ENCODE measurements at places on chromosomes 11 and 22.

- DNase-seq: no peak
Measured at GRCh38 chr11:60948250-60948649, 3.7 kb downstream of the SLC15A3 start.

DNA sequence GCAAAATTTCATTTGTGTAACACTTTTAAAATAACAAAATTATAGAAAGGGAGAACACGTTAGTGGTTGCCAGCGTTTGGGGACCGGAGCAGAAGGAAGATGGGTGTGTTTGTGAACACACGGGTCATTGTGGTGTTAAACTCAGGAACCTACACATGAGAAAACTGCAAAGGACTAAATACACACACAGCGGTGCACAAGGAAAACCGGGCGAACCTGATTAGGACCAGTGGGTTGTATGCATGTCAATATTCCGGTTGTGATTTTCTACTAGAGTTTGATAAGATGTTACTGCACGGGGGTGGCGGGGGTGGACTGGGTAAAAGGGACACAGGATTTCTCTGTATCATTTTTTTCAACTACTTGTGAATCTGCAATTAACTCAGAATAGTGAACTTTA is 351.2 kb downstream of the OPCML start:
- no peak for DNase-seq

DNA sequence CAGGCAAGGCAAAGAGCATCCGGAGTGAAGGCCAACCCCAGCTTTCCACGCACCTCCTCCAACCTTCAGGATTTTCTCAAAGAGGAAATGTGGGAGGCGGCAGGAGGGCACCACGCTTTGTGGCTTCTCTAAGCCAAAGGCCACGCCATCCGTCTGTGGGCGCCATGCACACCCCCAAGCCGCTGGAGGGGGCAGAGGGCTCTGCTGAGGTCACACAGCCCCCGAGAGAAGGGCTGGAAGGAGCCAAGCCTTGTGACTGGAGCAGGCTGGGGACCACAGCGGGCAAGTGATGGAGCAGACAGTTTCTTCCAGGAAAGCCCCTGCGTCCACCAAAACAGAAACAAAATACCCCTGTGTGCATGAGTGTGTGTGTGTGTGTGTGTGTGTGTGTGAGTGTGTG is 527.4 kb downstream of the BRD1 start:
- no peak for DNase-seq

DNA sequence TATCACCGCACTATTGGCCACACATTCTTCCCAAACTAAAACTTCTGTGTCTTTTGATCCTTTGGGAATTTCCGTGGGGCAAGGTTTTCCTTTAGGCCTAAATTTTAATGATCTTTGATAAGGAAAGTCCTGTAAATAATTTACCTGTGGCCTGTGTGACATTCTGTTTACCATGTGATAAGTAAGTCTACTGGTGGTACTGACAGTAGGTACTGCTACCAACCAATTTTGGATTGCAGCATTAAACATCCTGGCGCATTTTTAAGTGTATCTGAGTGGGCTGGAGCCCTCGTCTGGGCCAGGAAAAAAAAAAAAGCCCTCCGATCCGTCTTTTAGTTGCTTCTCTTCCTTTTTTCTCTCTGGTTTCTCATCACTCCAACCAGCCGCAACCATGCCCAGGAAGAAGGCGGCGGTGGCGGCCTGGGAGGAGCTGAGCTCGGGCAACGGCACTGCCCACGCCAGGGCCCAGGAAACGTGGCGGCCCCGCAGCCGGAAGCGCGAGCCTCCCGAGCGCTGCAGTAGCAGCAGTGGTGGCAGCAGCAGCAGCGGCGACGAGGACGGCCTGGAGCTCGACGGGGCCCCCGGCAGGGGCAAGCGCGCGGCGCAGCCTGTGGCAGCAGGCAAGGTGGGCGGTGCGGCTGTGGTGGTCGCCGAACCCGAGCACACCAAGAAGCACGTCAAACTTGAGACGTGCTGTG is 33.6 kb downstream of the ASRGL1 start:
- no peak for DNase-seq

DNA sequence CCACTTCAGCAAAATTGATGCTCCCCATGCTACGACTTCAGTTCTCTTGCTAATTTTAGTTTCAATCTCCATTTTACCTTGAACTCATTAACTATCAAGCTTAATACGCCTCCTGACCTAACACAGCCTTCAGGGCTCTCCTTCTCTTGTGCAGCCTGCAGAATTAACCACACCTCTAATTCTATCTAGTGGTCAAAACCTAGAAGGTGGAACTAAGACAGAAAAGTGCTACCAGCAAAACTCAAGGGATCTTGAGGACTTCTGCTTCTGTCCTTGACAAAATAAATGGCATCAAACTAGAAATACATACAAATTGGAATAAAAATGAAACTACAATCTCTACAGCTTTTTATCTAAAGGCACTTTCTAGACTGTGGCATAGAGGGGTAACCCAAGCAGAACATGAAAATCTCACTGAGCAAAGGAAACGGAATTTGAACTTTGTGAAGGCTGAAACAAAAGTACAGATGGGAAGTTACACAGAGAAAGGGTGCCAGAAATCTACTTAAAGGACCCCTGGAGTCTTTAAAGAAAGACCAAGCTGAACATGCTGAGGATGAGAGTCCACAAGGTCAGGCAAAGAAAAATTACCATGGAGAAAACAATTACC is 10.7 kb downstream of the CWF19L2 start:
- DNase-seq: no peak

- DNase-seq: no peak
Measured at GRCh38 chr22:42946546-42947198, 68.3 kb downstream of the PACSIN2 start.

DNA sequence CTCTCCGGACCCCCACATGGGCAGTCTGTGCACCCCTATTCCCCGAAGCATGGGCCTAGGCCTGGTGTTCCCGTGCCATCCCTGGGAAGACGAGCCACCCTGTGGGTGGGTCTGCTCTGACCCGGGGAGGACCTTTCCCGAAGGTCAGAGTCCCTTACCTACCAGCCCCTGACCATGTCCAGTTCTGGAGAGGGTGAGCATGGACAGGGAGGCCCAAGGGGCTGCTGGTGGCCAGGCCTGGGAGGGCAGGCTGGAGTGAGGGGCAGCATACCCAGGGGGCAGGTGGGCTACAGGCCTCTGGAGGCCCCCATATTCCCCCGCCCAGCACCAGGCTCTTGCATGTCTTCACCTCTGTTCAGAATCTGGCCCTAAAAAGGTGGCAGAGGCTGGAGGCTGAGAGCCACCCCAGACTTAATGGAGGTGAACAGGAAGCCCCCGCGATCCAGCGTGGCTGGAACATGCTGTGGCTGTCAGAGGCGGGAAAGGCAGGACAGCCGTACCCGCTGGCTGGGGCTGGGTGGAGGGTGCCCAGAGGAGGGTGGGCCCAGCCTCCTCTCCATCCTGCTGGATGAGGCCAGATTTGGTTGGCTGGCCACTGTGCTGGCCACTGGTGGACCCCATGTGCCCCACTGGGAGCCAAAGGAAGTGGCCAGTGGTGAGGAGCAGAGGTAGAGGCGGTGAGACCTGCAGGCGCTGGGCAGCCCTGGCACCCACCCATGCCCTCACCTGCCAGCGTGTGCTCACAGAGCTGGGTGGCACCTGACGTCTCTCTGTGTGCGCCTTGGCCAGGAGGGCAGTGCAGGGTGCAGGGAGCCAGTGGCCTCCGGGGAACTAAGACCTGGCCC is 11.2 kb upstream of the SYT8 start:
- DNase-seq: no peak

- no peak for DNase-seq
Measured at GRCh38 chr22:45210174-45210573, 30.5 kb downstream of the KIAA0930 start.

DNA sequence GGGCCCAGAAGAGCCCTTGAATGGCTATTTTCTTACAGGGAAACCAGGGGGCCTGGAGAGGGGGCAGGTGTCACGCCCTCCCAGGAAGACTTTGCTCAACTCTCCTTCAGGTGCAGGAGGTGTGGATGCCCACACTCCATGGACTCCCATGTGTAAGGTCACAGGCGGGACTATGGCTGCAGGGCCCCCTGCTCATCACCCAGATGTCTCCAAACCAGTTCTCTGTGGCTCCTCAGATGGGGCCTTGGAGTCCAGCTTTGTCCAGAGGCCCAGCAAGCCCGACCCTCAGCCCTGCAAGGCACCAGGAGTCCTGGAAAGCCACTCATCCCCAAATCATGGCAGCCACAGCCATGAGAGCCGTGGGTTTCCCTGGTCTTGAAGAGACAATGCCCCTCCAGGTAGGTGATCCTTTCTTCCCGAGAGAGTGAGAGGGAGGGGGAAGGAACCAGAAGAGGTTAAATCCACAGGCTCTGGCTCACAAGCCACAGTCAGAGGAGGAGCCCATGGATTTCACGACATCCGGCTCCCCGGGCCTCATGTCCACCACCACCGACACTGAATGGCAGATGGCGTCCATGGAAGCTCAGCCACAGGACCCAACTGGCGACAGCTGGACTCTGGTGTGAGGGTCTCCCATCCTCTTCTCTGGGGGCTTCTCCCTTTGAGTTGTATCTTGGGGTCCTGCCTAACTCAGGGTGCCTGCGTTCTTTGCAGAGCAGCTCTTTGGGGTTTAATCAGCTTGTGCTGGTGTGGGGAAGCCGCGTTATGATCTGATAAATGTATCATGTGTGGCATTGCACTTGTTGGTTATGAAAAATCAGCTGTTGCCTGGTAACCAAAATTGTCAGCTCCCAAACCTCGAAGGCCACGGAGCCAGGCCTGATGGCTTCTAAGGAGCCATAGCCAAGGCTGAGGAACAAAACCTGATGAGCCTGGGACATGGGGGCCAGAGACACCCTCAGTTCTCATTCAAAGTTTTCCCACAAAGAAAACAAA is 620.4 kb downstream of the BRD1 start:
- DNase-seq: peak; percentile 23

DNA sequence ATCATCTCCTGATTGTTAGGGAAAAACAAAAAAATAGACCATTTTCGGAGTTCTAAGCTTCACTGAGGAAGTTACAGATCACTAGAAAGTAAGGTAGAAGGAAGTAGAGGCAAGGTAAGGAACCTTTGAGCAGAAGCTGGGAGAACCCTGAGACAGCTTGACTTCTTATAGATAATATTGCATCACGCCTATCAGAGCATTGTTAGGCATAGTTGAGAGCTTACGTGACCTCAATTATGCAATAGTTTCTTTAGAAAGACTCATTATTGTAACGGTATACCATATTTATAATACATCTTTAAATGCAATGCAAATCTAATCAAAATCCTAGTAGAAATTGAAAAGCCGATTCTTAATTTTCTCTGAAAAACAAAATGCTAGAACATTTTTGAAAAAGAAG is 4.9 kb downstream of the TBRG1 start:
- no peak for DNase-seq

GRCh38 chr11:7428196-7428595 is 57.1 kb upstream of the OLFML1 start:
- DNase-seq: no peak

DNA sequence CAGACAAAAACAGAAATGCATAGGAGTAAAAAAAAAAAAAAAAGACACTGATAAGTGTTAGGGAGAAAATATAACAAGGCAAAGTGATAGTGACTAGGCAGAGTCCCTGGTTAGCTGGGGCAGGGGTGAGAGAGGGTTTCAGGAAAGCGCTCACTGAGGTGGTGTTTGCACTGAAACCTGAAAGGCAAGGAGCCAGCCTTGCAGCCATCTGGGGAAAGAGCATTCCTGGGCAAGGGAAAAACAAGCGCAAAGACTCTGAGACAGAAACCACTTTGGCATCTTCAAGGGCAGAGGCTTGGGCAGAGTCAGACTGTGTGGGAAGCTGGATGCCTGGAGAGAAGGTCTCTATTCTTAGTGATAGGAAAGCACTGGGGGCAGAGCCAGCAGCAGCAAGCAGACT is 14.5 kb downstream of the CLMP start:
- DNase-seq: no peak
